ENCODE measurements at places on chromosomes 2 and 18. TPM values are rescaled to one million over a fixed set of nuclear protein-coding genes. Genes with fewer than 3 reads are reported as not detected.

SOCS6 gene
- 42.3 TPM for total RNA-seq

PDE1A gene
- 3.0 TPM for total RNA-seq

GCG gene
- total RNA-seq, result not detected

PAX3 gene
- total RNA-seq, result not detected

ERBB4 gene
- 0.14 TPM for total RNA-seq

SCN1A gene
- under 0.01 TPM for total RNA-seq

ALPG gene
- total RNA-seq, result 0.05 TPM

GALNT14 gene
- 1.7 TPM for total RNA-seq

MYO7B gene
- total RNA-seq, result not detected

FABP1 gene
- total RNA-seq, result not detected

IL1A gene
- total RNA-seq, result under 0.01 TPM
